ENCODE measurements at places on chromosomes 13 and 19.

GRCh38 chr13:71021825-71022422 is 845.1 kb downstream of the DACH1 start:
- no peak for DNase-seq

DNA sequence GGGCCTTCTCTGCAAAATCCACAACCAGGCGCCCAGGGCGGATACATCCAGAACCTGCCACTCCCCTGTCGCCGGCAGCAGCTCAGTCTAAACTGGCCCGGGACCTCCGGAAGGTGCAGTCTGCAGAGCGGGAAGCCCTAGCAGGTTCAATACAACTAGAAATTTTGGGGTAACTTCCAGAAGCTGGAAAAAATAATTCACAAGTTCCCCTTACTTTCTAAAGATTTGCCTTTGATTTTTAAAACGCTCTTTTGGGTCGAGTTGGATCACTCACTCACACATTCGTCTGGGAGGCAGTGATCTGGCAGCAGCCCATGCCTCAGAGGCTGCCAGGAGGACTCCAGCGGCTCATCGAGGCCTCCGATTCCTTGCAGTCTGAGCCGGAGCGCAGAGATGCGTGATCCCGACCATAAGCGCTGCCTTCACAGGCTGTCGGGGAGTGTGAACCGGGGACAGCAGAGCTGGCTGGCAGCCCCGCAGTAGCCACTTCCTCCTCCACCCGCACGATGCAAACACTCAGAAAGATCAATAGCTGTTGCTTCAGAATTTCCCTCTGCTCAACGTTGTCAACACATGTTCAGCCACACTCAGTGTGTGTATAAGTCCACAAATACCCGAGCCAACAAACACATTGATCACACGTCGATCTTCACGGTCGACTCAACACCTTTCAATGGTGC is 35.6 kb upstream of the ZNF507 start:
- DNase-seq, result no peak

- no peak for DNase-seq
Observed at GRCh38 chr13:88623150-88623549, 952.0 kb downstream of the SLITRK5 start.

GRCh38 chr19:17302391-17303166 is 646 bp downstream of the ABHD8 start:
- DNase-seq, result no peak

GRCh38 chr13:78780708-78781107 is 121.8 kb upstream of the OBI1 start:
- no peak for DNase-seq

GRCh38 chr19:52248241-52248640 is 21.1 kb upstream of the ZNF766 start:
- peak; percentile 51 for DNase-seq

DNA sequence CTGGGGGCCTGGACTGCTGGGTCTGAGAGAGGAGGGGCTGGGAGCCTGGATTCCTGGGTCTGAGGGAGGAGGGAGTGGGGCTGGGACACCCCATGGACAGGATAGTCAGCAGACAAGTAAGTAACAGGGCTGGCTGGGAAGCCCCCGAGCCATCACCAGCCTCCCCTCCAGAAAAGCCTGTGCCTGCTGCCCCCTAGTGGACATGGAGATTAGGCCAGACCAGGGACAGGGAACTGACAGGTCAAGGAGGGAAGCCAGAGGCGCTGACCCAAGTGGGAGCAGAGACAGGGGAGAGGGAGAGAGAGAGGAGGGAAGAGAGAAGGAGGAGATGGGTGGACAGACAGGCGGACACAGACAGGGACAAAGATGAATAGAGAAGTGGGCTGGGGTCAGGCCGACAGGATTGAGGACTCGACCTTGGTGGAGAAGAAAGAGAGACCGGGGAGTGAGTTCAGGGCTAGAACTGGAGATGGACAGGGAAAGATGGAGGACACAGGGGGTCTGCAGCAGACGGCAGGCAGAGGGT is 6.7 kb upstream of the ERFL start:
- DNase-seq, result no peak

DNA sequence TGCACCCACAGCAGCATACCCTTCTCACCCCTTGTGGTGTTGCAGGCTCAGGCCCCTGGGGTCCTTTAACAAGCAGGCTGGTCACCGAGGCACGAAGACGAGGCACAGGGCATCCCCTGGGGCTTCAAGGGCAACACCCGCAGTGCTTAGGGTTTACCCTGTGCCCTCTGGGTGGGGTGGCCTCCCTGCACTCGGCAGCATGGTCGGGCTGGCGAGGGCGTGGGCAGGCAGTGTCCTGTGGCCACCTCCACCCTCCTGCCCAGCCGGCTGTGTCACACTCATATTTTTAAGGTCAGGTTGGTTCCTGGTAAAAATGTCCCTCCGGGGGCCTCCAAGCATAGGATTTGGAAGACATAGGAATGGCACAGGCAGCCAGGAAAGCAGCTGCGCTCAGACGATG is 11.4 kb upstream of the ZNF135 start:
- no peak for DNase-seq

DNA sequence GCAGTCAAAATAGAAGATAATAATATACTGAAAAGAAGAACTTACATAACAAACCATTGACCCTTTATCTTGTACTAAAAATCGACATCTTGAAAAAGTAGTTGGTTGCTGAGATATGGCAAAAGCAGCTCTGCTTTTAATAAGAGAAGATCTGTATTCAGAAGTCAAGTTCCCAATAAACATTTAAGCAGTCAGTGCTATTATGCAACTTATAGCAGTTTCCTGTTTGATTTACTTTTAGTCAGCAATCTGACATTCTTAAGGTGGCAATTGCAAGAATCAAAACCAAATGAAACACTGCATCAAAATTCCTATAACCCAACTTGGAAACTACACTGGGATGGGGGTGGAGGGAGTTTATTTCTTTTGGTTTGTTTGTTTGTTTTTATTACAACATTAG is 165.5 kb downstream of the TBC1D4 start:
- no peak for DNase-seq

DNA sequence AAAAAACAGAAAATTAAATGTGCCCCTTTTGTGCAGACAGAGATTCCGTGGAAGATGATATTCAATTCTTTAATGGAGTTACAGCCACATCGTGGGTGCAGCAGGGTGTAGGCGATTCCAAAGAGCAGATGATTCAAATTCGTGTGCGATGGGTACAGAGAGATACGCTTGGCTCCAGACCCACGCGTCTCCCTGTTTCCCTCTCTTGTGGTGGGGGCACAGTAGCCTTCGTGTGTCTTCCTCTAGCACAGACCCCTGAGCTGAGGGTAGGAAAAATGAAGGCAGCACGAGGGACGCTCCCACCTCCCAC is 4.8 kb downstream of the TSPAN16 start:
- DNase-seq, result no peak

DNA sequence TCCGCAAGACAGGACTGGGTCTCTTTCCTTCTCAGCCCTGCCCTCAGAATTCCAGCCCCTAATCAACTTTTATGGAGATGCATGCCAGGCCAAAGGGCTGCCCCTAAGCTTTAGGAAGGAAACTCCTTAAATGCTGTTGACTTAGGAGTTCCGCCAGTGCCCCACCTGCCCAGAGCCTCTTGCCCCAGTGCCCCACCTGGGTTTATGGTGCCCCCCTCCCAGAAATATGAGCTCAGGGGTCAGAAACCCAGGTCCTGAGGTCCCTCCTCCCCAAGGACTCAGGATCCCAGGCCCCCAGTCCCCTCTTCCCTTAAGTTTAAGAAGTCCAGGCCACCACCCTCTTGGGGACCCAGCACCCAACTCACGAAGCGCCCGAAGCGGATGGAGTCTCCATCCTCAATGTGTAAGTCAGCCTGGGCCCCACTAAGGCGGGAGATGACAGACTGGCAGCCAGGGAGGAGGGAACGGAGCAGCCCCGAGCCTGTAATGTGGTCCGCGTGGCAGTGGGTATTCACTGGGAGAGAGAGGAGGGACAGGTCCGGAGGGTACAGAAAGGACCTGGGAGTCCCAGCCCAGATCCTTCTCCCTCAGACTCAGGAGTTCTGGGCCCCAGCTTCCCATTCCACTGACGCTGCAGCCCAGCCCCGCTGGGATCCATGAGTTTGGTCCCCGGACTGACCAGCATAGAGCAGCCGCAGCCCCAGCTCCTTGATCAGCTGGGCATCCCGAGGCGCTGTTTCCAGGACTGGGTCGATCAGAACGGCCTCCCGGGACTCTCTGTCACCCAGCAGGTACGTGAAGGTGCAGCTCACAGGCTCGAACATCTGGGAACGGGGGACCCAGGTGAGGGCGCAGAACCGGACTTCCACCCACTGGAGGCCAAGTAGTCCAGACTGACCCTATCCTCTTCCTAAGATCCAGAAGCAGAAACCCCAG is 897 bp downstream of the ETHE1 start:
- no peak for DNase-seq

GRCh38 chr13:26680123-26680450 is 80.5 kb downstream of the GPR12 start:
- DNase-seq, result no peak

GRCh38 chr13:110625771-110626321 is 10.5 kb downstream of the NAXD start:
- DNase-seq, result peak; percentile 25

GRCh38 chr19:14375055-14375581 is 6.1 kb upstream of the ADGRE5 start:
- no peak for DNase-seq

DNA sequence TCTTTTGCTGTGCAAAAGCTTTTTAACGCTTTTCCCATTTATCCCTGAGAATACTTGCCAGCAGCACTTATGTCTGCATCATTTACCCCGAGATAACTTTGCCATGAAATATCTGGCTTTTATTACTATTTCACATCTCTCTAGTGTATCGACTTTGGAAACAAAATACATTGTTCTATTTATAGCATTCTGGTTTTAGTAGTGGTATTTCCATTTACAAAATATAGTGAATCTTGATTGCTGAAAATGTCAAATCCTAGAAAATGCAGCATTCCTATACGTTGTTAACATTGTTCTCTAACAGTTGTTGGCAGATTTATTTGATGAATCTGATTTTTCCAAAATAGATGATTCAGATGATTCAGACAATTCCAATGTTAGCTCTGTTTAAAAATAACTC is 189.3 kb upstream of the SPRY2 start:
- DNase-seq, result no peak

DNA sequence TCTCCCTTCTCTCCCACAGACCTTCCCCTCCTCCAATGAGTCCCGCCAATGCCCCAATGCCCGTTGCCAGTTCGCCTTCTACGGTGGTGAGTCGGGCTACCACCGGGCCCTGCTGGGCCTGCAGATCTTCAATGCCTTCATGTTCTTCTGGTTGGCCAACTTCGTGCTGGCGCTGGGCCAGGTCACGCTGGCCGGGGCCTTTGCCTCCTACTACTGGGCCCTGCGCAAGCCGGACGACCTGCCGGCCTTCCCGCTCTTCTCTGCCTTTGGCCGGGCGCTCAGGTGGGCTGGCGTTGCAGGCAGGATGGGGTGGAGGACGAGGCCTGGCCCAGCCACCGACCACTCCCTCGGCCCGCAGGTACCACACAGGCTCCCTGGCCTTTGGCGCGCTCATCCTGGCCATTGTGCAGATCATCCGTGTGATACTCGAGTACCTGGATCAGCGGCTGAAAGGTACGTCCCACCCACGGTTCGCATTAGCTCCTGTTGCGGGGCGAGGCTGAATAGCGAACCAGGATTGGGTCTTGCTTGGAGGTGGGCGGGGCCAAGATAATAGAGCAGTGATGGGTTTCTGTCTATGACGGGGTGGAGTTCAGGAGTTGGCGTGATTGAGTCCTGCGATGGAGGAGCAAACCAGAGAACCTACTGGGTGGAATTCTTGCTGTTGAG is 11.1 kb downstream of the SLC44A2 start:
- DNase-seq, result no peak

DNA sequence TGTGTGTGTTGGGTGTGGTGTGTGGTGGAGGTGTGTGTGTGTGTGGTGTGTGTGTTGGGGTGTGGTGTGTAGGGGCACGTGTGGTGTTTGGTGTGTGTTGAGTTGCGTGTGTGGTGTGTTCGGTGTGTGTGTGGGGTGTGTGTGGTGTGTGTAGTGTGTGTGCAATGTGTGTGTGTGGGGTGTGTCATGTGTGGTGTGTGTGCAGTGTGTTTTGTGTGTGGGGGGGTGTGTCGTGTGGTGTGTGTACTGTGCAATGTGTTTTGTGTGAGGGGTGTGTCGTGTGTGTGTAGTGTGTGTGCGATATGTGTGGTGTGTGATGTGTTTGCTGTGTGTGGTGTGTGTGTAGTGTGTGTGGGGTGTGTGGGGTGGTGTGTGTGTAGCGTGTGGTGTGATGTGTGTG is 6.0 kb upstream of the KPTN start:
- DNase-seq, result no peak

DNA sequence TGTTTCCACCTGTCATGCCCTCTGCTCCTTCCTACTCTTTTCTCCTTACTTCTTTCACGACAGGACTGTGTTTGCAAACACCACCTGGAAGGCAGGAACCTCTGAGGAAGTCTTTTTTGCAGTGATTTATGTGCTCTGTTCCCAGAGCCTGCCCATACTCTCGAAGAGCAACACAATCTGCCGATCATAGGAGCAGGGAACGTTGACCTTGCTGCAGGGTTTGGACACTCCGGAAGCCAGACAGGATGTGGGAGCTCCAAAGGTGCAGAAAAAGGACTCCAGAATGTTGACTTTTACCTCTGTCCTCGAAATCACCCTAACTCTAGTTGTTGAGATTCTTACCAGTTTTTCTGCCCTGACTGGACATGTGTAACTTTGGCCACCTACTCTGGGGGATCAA is 8.6 kb upstream of the ZNF181 start:
- DNase-seq, result no peak

- DNase-seq, result no peak
Observed at GRCh38 chr13:46463719-46464118, 76.7 kb upstream of the RUBCNL start.

DNA sequence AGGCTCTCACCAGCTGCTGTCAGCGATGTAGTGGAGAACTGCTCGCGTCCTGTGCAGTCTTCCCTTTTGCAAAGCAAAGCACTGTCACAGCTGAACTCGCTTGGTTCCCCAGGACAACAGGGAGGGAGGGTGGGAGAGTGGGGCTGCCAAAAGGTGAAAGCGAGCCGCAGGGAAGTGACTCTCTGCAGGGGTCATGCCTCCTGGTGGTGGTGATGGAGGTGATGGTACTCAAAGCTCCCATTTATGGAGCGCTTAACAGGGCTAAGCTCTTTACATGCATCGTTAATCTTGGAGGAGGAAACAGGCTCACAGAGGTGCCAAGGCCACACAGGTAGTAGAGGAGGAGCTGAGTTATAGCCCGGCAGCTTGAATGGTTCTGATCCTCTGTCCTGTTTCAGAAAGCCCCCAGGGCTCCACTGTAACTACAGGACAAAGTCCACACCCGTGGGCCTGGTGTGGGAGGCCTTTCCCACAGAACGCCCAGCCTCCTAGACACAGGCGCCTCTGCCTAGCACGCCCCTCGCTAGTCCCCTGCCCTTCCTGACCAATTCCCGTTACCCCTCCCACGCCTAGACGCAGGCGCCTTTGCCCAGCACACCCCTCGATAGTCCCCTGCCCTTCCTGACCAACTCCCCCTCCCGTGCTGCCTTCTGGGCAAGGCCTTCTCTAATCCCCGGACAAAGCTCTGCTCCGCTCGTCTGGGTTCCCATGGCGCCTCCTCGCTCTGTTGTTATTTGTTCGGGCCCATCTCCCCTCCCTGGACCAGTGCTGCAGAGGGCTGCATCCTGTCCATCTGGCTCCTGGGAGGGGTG is 10.7 kb downstream of the PPP1R37 start:
- DNase-seq, result no peak

GRCh38 chr13:51714663-51715168 is 89.2 kb downstream of the DHRS12 start:
- DNase-seq, result no peak

Data from left hindlimb (tissue), 1 donor.